GM23338 (cell line): ENCODE measurements at places on chromosomes 3 and 15. TPM values are rescaled to one million over a fixed set of nuclear protein-coding genes. Genes with fewer than 3 reads are reported as not detected.

FANCD2OS gene
- not detected in 2 replicates for total RNA-seq

GALNT15 gene
- 0.35 TPM in 1 of 2 replicates, not detected in the other for total RNA-seq

GRCh38 chr3:149489060-149489690, 14.7 kb downstream of the TM4SF4 start:
- no peak overlapping the region for H3K27ac ChIP-seq
- peak; percentile 80 for DNase-seq
- H3K27me3 ChIP-seq: no peaks in the 10 kb centered on the region

TADA3 gene
- total RNA-seq: 54.4 and 61.7 TPM in 2 replicates

RBP2 gene
- total RNA-seq: not detected in 2 replicates

DNA sequence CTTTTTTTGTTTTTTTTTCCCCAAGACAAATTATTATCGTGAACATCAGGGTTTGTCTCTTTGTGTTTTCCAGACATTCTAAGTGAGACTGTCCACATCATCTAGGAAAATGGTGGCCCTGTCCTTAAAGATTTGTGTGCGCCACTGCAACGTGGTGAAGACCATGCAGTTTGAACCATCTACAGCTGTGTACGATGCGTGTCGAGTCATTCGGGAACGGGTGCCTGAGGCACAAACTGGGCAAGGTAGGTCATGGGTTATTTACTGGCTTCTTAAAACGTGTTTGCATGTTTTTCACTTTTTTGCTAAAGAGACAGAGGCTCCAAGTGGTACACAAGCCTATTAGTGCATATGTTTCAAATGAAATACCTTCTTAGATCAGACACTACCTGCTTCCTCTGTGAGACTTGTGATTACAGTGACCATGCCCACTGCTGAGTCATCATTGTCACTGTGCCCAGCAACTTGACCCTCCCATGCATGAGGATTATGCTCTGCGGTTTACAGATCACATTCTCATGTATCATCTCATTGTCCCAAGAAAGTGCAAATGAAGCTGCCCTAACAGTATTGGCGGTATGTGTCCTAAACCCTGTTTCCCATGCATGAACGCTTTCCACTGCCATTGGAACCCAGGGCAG, 395.2 kb upstream of the TPM1 start:
- H3K27ac ChIP-seq: no peak overlapping the region
- no peaks in the 10 kb centered on the region for H3K27me3 ChIP-seq
- H3K4me3 ChIP-seq: no peak overlapping the region

- no peak overlapping the region for H3K4me3 ChIP-seq
- peak overlapping the region; percentile 94 for H3K27ac ChIP-seq
- peak; percentile 96 for DNase-seq
- H3K27me3 ChIP-seq: no peaks in the 10 kb centered on the region
- H3K4me1 ChIP-seq: peaks cover 36% of the 10 kb centered on the region
These were observed 132.4 kb upstream of the PLXNA1 start for GRCh38 chr3:126850370-126851085.

DNA sequence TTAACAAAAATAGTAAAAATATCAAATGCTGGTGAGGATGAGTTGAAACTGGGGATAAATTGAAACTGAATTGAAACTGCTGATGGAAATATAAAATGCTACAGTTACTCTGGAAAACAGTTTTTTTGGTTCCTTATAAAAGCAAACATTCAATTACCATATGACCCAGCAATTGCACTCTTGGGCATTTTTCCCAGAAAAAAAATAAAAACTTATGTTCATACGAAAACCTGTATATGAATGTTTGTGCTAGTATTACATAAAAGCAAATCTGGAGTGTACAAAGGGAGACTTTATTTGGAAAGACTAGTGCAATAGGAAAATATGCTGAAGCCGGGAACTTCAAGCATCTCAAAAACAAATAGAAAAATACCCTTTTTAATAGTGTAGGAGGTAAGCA, 857.9 kb upstream of the CADM2 start:
- DNase-seq: no peak
- no peaks in the 10 kb centered on the region for H3K27me3 ChIP-seq
- H3K4me1 ChIP-seq: no peaks in the 10 kb centered on the region
- H3K27ac ChIP-seq: no peak overlapping the region

ZKSCAN7 gene
- 14.0 and 17.8 TPM in 2 replicates for total RNA-seq

C3orf62 gene
- 2.4 and 5.4 TPM in 2 replicates for total RNA-seq

LRRC3B gene
- 11.3 and 13.2 TPM in 2 replicates for total RNA-seq

EAF1 gene
- total RNA-seq: 29.5 and 45.4 TPM in 2 replicates

DNA sequence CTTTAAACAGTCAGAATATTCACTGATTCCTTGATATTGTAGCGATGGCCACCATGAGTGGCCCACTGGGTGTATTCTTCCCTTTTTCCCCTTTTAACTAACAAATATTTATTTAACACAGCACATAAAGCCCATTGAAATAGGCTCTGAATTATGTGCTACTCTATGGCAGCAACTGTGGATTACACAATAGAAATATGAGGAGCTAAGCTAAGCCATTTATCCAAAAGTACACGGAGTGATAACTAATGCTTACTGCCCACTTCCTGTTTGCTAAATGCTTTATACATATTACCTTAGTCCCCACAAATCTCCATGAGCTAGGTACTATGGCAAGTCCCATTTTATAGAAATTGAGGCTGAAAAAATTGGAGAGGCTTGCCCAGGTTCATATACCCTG, 17.9 kb downstream of the ILDR1 start:
- H3K4me3 ChIP-seq: no peak overlapping the region
- H3K27me3 ChIP-seq: no peaks in the 10 kb centered on the region
- H3K4me1 ChIP-seq: peaks cover 20% of the 10 kb centered on the region
- H3K36me3 ChIP-seq: no peaks in the 10 kb centered on the region

- DNase-seq: no peak
- no peak overlapping the region for H3K4me3 ChIP-seq
- H3K27ac ChIP-seq: no peak overlapping the region
These were observed 56.7 kb downstream of the RPL22L1 start for GRCh38 chr3:170813266-170813665.
